Endothelial cell of umbilical vein (primary cell): ENCODE measurements at places on chromosomes 1 and 21. TPM values are rescaled to one million over a fixed set of nuclear protein-coding genes. Genes with fewer than 3 reads are reported as not detected.
A peak's percentile ranks its signal among the peaks of the same experiment; 100 is the strongest.

DNA sequence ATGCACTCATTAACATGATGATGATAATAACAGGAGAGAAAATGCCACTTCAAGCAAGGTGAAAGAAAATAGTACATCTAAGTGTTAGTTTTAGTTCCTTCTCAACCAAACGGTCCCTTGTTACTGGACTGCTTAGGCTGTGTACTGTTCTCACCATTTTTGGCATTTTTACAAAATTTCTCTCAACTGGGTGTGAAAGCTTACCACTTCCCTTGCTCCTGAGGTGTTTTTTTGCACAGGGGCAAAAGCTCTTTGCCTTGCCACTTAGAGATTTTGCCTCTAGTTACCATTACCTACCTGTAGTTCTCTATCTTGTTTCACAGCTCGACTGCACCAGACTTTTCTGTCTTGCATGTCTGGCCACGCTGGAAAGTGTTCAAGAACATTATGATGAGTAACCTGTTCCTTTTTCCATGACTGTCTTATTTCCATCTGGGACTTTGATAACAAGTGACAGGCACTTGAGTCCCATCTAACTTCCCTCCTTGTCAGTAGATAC, 10.7 kb downstream of the NEK7 start:
- no peaks in the 10 kb centered on the region for H3K36me3 ChIP-seq
- no peaks in the 10 kb centered on the region for H3K27me3 ChIP-seq
- no peak overlapping the region for H3K27ac ChIP-seq
- H3K4me3 ChIP-seq = no peak overlapping the region

Gene CFHR4
- total RNA-seq = not detected in 2 replicates

Gene PFKFB2
- 1.8 and 2.0 TPM in 2 replicates for total RNA-seq

DNA sequence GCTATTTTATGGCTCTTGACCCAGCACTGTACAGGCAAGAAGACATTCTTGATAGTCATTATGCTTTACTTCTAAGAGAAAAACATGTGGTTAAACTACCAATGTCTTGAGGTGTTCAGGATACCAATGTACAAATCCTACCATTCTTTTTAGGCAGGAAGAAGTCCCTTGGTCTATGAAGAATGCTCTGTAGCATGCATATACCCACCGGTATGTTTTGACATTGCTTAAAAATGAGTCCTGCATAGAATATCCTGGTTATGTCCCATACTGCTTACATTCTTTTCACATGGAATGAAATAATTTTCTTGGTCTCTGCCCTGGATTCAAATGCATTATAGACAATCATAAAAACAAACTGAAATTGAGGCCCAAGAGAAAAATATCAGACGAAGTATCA, 4.8 kb downstream of the KRTAP27-1 start:
- H3K4me1 ChIP-seq = no peaks in the 10 kb centered on the region
- H3K36me3 ChIP-seq = no peaks in the 10 kb centered on the region
- no peak overlapping the region for H3K27ac ChIP-seq

Gene COL11A1
- not detected in 2 replicates for total RNA-seq

Gene GPR25
- total RNA-seq = not detected in 2 replicates

Gene CD84
- total RNA-seq = not detected in 2 replicates

DNA sequence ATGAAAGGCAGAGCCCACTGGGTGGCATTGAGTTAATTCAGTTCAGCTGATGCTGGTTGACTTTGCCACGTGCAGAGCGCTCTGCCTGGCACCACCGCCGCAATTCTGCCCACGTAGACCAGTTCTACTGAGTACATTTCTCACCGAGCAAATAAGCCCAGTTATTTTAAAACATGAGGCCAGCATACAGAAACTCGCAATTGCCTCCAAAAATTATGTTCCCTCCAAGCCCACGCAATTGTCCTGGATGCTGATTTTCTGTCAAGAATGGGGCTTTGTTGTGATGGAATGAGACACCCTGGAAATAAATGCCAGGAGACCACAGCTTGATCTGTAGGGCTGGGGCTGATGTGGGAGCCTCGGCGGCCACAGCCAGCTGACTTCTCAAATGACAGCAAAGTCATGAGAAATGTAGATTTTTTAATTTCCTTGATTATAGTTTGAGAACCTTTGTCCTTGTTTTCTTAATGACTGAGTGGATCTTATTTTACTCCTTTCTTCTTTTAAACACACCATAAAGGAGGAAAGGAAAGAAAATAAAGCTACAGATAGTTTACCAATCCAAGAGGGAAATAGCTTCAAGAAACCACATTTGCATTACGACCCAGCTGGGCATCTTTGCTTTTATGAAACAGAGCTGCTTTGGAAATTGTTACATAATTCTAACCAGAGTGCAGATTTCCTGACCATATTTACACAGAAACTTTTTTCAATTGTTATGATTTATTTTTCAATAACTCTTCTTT, 11.6 kb upstream of the PARP1 start:
- no peaks in the 10 kb centered on the region for H3K4me1 ChIP-seq
- no peak for DNase-seq
- no peak overlapping the region for H3K27ac ChIP-seq
- H3K27me3 ChIP-seq = peaks cover 7% of the 10 kb centered on the region
- H3K4me3 ChIP-seq = no peak overlapping the region

DNA sequence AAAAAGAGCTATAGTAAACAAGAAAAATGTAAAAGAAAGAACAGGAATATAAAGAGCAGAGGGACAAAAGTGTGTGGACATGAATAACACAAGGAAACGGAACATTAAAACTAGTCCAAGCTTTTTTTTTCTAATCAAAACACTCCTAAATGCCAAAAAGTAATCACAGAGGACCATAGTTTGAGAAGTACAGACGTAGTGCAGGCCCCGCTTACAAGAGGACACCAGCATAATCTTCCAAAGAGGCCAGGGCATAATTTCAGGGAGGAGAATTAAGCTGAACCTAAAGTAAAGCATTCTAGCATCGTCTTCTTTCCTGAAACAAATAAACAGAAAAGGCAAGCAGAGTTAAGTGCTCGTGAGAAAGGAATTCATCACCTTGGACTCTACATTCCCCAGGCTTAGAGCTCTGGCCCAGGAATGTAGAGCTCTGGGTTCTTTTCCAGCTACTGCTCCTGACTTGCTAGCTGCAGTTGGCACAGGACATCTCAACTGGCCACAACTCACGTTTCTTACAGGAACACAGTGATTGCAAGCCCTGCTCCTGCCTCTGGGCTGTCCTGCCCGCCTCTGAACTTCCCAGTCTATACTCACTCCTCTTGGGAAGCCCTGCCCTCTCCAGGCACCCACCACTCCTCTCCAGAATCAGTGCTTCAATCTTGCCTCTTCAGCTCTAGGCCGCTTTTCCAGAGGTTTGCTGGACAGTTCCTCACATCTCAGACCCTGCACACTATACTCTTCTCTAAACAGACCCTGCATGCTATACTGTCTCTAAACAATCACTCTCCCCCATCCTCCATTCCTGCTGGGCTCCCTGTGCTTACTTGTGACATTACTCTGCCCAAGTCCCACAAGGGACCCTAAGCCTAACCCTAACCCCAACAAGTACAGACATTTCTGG, 9.8 kb downstream of the RGS8 start:
- no peaks in the 10 kb centered on the region for H3K4me1 ChIP-seq
- no peak overlapping the region for H3K27ac ChIP-seq
- DNase-seq = no peak
- no peaks in the 10 kb centered on the region for H3K27me3 ChIP-seq
- no peaks in the 10 kb centered on the region for H3K36me3 ChIP-seq

GRCh38 chr1:205577874-205578658, 53.7 kb downstream of the ELK4 start:
- no peak overlapping the region for H3K4me3 ChIP-seq
- peaks cover 10% of the 10 kb centered on the region for H3K27me3 ChIP-seq
- peaks cover 14% of the 10 kb centered on the region for H3K4me1 ChIP-seq
- no peak overlapping the region for H3K27ac ChIP-seq

DNA sequence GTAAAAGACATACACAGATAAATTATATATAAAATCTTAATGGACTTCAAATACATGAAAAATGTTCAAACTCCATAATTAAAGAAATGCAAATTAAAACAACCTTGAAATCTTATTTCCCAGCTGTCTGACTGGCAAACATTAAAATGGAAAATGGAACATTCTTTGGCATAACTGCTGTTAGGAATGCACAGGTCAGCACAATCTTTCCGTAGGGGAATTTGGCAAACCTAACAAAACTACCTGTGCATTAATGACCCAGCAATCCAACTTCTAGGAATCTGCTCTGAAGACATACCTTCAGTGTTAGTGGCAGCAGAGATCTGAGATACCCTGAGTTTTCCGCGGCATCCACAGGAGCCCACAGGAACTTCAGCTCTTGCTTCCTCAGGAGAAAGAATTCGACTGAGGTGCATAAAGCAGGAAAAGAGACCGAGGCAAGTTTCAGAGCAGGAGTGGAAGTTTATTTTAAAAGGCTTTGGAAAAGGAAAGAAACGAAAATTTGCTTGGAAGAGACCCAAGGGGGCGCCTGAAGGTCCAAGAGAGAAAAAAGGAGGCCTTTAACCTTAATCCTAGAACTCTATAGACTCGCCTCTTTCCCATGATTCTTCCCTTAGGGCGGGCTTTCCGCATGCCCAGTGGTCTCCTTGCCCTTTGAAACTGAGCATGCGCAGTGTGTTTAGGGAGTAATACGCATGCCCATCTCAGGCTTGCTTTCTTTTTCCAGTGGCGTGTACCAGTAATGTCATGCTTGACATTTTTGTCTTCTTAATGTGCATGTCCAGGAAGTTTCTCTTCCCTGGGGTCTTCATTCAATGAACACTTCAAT, 24.8 kb downstream of the LYPD8 start:
- no peaks in the 10 kb centered on the region for H3K4me1 ChIP-seq
- no peak overlapping the region for H3K4me3 ChIP-seq
- no peaks in the 10 kb centered on the region for H3K27me3 ChIP-seq
- DNase-seq = no peak

- DNase-seq = no peak
- no peak overlapping the region for H3K4me3 ChIP-seq
- peaks cover 24% of the 10 kb centered on the region for H3K4me1 ChIP-seq
- no peaks in the 10 kb centered on the region for H3K27me3 ChIP-seq
- H3K27ac ChIP-seq = no peak overlapping the region
- no peaks in the 10 kb centered on the region for H3K36me3 ChIP-seq
Measured at GRCh38 chr1:228475812-228476211, 11.4 kb upstream of the RNF187 start.

Gene CLCA1
- not detected in 2 replicates for total RNA-seq

Gene C2CD2
- 33.6 and 41.2 TPM in 2 replicates for total RNA-seq

- no peaks in the 10 kb centered on the region for H3K36me3 ChIP-seq
- peak; percentile 46 for DNase-seq
- peak overlapping the region; percentile 50 for H3K4me3 ChIP-seq
Measured at GRCh38 chr1:1021010-1021919, 1.3 kb downstream of the AGRN start.

DNA sequence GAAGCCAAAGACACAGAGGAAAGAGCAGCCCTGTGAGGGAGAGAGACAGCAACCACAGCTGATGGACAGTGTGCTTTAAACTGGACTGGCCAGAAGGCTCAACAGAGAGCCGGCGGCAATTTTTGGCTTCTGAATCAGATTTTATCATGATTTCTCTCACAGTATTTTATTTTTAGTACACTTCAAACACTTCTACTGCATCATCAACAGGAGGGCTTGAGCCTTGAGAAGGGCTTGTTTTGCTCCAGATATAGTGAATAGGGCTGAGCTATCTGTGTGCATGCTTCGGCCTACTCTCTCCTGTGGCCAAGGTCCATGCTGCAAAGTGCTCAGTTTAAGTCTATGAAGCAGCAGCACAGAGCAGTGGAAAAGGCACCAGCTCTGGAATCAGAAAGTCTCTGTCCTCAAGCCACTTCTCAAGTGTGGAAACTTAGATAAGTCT, 33.3 kb downstream of the ADCY10 start:
- DNase-seq = no peak
- H3K27ac ChIP-seq = no peak overlapping the region
- H3K4me3 ChIP-seq = no peak overlapping the region
- H3K36me3 ChIP-seq = no peaks in the 10 kb centered on the region
- no peaks in the 10 kb centered on the region for H3K27me3 ChIP-seq

Gene KLHDC7A
- total RNA-seq = not detected in 2 replicates

DNA sequence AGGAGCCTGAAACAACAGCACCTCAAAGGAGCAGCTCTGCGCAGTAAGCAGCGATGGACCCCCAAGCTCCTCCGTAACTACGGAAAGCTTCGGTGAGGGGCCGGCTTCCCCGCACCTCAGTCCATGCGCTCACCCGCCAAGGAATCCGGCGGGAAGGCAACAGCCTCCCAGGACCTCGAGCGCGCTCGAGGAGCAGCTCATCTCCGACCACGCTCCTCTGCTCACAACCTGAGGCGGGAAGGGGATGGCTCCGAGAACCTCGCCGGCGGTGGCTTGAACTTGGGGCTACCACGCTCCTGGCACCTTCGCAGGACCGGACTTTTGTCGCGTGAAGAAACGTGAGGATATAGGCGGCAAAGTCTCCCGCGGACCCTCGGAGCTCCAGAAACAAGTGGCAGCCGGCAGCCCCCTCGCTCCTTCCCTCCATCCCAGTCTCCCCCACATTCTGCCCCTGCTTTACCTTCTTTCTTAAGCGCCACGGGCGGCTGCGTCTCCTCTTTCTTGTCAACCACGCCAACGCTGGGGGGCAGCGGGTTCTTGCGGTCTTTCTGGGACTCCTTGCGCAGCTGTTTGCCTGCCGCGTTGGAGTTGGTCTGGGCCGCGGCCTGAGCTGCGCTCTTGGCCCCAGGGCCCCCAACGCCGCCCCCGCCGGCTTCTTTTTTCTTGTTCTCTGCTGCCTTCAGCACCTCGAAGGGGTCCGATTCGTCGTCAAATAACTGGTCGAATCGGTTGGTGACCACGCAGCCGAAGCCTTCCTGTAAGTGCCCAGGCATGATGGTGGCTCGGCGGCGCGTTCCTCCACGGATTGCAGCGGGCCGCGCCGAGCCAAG, 459 bp downstream of the SERBP1 start:
- H3K4me1 ChIP-seq = peaks cover 27% of the 10 kb centered on the region
- peak overlapping the region; percentile 99 for H3K4me3 ChIP-seq
- peak; percentile 48 for DNase-seq
- H3K27ac ChIP-seq = peak overlapping the region; percentile 73
- no peaks in the 10 kb centered on the region for H3K27me3 ChIP-seq

DNA sequence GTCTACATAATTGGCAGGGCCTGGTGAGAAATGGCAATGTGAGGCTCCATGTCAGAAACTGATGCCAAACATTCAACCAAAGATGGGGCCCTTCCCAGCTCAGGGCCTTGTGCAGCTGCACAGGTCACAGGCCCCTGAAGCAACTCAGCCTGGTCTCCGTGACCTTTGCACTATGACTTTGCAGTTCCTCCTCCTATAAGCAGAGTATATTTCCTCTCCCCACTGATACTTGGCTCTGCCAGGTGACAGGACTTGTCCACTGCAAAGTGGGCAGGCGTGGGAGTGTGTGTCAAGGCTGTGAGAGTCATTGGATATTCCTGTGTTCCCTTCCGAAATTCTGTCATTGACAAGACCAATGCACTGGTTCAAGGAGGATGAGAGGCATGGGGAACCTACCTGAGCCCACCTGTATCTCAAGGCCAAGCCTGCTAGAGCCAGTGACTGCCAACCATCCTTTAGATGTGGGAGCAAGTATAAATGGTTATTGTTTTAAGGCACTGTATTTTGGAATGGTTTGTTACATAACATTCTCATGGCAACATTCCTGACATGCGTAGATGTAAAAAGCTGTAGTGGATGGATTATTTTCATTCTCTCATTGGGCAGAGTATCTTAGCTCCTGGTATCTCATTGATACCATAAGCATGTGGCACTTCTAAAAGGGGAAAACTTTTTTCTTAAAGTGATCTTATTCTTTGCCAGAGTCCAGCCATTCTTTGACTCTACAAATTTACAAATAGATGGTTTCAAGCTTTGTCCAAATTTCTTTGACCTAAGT, 75.2 kb downstream of the CNIH3 start:
- DNase-seq = no peak
- H3K27ac ChIP-seq = no peak overlapping the region
- H3K27me3 ChIP-seq = no peaks in the 10 kb centered on the region
- H3K4me3 ChIP-seq = no peak overlapping the region
- H3K36me3 ChIP-seq = no peaks in the 10 kb centered on the region

- no peaks in the 10 kb centered on the region for H3K36me3 ChIP-seq
- no peaks in the 10 kb centered on the region for H3K27me3 ChIP-seq
- no peaks in the 10 kb centered on the region for H3K4me1 ChIP-seq
- no peak overlapping the region for H3K27ac ChIP-seq
- H3K4me3 ChIP-seq = no peak overlapping the region
Measured at GRCh38 chr1:145947551-145947950, 10.3 kb downstream of the LIX1L start.

Gene DISP3
- 0.49 and 0.51 TPM in 2 replicates for total RNA-seq
